ENCODE measurements at places on chromosomes 11 and 22.
A peak's percentile ranks its signal among the peaks of the same experiment; 100 is the strongest.

DNA sequence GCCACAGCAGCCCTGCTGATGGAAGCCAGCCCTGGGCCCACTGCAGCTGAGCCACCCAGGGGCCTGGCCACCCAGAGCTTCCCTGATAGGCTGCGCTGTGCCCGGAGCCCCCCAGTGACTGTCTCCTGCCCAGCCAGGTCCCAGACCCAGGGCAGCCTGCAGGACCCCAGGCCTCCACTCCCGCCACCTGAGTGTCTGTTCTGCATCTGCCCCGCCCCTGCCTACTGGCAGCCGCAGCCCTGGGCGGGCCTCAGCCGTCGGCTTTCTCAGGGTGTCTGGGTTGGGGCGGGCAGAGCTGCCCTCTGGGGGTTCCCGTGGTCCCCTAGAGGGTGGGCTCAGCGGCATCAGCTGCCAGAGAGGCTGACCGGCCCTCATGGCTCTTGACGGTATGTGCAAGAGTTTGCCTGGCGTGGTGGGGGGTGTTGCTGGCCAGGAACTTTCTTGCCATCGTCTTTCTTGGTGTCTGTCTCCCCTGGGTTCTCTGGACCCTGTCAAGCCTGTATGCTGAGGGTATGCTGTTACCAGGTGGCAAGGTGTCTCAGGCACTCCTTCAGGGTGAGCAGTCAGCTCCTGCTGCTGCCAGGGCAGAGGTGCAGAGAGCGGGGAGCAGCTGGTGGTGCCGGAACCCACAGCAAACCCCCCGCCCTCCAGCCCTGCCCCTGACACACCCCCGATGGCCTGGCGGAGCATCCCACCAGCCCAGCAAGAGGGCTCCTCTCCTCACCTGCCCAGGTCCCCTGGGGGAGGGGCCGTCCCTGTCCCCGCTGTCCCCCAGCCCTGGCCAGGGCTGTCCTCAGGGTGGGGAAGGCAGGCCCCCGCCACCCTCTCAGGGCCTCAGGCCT is 12.2 kb upstream of the PIM3 start:
- no peak for DNase-seq

GRCh38 chr11:119361056-119361787 is 14.7 kb upstream of the MFRP start:
- DNase-seq: peak; percentile 62

GRCh38 chr11:78325274-78325781 is 92.3 kb downstream of the GAB2 start:
- DNase-seq: no peak

DNA sequence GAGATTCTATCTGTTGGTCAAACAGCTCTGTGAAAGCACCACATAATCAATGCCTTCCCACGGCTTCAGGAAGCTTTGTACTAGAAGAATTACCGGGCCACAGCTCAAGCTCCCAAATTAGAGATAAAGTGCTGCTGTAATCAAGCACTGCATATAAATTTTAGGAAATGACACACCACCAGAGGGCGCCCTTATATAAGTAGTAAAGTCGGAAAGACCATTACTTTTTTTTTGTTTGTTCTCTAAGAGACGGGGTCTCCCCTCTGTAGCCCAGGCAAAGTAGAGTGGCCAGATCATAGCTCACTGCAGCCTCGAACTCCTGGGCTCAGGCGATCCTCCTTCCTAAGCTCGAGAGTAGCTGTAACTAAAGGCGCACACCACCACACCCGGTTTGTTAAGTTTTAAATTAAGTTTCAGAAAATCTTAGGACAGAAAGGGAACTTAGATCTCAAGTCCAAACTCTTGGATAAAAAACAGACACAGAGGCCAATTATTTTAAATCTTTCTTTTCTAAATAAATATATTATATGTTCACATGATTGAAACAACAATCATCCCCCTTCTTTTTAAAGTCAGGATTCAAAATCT is 32.6 kb downstream of the PRCP start:
- peak; percentile 76 for DNase-seq

GRCh38 chr11:113477321-113477720 is 2.1 kb upstream of the DRD2 start:
- DNase-seq: no peak

DNA sequence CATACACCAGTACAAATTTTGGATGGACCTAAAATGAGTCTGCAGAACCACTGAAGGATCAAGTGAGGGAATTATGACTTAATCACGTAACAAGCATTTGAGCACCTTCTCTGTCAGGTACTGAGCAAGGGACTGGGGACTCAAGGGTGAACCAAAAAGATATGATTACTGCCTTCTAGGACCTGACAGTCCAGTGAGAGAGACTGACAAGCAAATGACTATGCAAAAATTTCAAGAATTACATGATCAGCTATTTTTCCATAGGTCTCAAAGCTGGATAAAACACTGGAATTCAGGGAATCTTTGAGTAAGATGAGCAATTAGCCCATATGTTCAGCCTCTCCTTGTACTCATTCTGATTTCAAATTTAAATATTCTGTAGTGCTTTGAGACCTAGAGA is 5.2 kb upstream of the STT3A start:
- no peak for DNase-seq

- no peak for DNase-seq
Measured at GRCh38 chr11:1053121-1053901, 16.8 kb upstream of the MUC6 start.

DNA sequence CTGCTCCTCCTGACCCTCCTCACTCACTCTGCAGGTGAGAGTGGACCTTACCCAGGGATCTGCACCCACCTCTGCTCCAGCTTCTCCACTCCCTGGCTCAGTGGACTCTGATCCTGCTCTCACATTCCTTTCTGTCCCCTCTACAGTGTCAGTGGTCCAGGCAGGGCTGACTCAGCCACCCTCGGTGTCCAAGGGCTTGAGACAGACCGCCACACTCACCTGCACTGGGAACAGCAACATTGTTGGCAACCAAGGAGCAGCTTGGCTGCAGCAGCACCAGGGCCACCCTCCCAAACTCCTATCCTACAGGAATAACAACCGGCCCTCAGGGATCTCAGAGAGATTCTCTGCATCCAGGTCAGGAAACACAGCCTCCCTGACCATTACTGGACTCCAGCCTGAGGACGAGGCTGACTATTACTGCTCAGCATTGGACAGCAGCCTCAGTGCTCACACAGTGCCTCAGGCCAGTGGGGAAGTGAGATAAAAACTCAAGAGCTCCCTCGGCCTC is 29.7 kb upstream of the VPREB1 start:
- no peak for DNase-seq

DNA sequence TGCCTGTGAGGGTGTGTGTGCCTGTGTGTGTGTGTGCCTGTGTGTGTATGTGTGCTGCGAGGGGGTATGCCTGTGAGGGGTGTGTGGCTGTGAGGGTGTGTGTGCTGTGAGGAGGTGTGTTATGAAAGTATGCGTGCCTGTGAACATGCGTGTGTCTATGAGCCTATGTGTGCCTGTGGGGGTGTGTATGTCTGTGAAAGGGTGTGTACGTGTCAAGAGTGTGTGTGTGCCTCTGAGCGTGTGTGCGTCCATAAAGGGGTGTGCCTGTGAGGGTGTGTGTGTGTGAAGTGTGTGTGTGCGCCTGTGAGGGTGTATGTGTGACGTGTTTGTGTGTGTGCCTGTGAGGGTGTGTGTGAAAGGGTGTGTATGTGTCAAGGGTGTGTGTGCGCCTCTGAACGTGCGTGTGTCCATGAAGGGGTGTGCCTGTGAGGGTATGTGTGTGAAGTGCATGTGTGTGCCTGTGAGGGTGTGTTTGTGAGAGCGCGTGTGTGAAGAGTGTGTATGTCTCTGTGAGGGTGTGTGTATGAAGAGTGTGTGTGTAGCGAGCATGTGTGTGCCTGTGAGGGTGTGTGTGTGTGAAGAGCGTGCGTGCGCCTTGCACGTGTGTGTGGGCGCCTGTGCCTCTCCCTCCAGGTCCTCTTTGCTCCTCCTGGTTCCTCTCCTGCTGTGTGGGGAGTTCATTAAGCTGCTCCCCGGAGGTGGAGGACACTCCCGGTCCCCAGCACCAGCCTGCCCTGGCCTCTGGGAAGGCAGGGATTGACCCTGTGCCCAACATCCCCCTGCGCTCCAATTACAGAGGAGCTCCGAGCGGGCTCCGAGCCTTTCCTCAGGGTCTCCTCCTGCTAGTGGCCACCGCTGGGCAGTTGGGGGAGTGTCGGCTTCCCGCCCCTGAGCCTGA is 53.3 kb downstream of the CACNA1I start:
- DNase-seq: no peak

- no peak for DNase-seq
Measured at GRCh38 chr11:133238027-133238426, 294.3 kb downstream of the OPCML start.

- DNase-seq: no peak
Measured at GRCh38 chr11:129987950-129988349, 14.7 kb downstream of the PRDM10 start.

GRCh38 chr11:67260406-67260805 is 5.9 kb upstream of the GRK2 start:
- DNase-seq: no peak

DNA sequence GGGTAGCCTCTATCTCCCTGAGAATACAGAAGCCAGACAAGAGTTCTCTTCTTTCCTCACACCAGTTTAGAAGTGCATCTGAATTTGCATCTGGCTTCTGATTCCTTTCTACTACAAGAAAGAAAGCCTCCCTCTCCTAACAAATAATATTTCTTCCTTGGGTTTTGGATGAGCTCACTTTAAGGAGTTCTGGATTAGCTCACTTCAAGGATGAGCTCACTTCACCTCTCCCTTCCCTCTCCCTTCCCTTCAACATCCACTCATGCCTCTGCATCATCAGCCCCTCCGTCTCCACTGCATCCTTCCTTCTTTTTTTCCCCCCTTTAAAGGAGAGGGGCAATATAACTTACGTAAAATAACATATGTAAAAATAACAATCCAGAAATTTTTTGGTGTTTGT is 1.6 kb upstream of the MTNR1B start:
- DNase-seq: no peak

- no peak for DNase-seq
Measured at GRCh38 chr11:69375316-69376154, 81.6 kb downstream of the MYEOV start.

DNA sequence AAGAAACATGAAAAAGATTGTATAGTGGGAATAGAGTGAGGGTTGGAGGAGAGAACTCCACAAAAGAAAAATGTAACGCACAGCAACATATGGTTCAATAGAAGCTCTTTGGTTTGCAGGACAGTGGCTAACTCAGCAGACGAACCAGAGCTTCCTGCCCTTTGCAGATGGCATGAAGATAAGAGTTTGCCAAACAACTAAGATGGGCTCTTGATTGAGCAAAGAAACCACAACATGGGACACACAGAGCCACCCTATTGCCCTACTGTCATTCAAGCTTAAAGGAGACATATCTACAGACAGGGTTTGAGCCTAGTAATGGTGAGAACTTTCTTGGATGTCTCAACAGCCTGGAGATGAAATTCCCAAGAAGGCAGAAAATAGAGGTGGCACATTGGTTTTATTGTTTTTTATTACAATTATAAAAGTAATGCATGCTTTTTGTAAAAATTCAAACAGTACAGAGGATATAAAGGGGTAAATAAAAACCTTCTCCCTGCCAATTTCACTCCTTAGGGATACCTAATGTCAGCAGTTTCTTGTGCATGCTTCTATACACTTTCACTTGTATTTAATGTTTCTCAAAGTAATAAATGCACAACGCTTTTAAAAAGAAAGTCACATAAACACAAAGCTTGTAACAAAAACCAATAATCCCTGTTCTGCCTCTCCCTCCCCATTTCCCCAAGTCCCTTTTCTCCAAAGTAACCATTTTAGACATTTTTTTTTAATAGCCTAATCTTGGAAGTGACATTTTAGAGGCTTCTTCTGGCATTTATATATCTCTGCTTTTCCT is 63.7 kb downstream of the COPB1 start:
- DNase-seq: no peak

GRCh38 chr11:88174709-88175568 is at the start of gene RAB38:
Gene RAB38 (minus strand): TSS chr11:88175443. CDS start chr11:88175384, 59 bp downstream.
- peak; percentile 41 for DNase-seq

- no peak for DNase-seq
Measured at GRCh38 chr22:30380011-30380410, 7.2 kb downstream of the RNF215 start.

GRCh38 chr11:111426617-111427016 is 47.5 kb upstream of the POU2AF1 start:
- no peak for DNase-seq

GRCh38 chr11:106331176-106331575 is 253.7 kb downstream of the AASDHPPT start:
- DNase-seq: no peak

- DNase-seq: no peak
Measured at GRCh38 chr11:32131321-32131720, 40.4 kb downstream of the RCN1 start.

DNA sequence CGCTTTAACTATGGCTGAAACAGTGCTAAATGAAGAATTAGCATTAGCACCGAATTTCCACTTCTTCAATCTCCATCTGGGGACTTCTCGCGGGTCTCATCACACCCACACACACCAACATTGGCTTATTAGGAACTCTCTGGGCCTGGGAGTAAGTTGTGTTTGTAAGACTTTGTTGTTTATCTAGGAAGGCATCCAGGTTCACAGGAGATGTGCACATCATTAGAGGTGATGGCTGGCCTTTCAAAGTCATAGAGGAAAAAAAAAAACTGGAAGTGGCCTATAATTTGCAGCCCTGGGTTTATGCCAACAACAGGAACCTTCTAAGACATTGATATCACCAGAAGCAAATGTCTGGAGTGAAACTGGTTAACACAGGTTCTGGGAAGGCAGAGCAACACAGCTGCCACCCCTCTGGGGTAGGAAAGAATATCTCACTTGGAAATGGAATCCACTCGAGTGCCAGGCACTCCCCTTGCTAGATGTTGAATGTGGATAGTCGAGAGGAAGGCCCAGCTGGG is 84.5 kb downstream of the TRAF6 start:
- no peak for DNase-seq

DNA sequence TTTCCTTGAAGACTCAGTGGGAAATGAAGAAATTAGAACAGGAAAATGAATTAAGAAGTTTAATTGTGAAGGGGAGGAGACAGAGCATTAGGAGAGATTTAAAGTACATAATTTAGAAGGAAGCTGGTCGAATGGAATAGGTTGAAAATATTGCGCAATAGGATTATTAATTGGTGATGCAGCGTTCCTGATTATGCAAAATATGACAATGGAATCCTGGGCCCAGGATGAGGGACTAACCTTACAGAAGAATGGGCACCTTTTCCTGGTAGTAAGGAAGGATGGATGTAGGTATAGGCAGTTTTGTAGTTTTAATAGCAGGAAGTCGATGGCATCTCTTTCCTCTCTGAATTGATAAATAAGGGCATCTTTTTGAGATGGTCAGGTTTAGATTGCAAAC is 7.8 kb downstream of the TTC12 start:
- DNase-seq: no peak

GRCh38 chr11:32113200-32113919 is 22.5 kb downstream of the RCN1 start:
- no peak for DNase-seq

GRCh38 chr11:124069429-124070401 is 28.6 kb upstream of the OR10G7 start:
- peak; percentile 41 for DNase-seq

GRCh38 chr11:57387289-57388030 is 3.0 kb downstream of the PRG2 start:
- DNase-seq: no peak

DNA sequence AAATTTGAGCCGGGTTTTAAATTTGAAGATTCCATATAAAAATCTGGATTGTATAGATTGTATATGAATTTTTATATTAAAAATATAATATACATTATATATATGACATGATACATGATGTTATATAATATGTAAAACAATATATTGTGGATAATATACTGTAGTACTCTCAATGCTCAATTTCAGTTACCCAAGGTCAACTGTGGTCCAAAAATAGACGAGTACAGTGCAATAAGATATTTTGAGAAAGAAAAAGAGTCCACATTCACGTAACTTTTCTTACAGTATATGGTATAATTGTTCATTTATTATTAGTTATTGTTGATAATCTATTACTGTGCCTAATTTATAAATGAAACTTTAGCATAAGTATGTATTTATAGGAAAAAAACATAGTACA is 94.2 kb upstream of the YWHAH start:
- no peak for DNase-seq
